ENCODE measurements at places on chromosomes 3 and 15.

GRCh38 chr15:83504365-83504764 is 57.2 kb downstream of the SH3GL3 start:
- no peak for DNase-seq

DNA sequence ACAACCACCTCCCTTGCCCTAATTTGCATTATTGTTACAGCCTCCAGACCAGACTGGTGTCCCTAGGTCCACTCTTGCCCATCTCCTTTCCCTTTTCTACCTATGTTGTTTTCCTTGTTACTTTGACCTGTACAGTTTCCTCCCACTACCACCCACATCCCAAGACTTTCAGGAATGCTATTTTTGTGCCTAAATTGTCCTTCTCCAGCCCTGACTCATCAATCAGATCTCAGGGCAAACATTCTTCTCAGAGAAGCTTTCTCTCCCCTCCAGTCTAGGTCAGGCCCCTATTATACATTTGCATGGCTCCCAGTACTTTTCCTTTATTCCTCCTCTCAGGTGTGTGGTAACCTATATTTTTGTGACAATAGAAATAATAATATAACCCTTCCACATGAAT is 241.5 kb downstream of the IGSF11 start:
- DNase-seq = no peak

DNA sequence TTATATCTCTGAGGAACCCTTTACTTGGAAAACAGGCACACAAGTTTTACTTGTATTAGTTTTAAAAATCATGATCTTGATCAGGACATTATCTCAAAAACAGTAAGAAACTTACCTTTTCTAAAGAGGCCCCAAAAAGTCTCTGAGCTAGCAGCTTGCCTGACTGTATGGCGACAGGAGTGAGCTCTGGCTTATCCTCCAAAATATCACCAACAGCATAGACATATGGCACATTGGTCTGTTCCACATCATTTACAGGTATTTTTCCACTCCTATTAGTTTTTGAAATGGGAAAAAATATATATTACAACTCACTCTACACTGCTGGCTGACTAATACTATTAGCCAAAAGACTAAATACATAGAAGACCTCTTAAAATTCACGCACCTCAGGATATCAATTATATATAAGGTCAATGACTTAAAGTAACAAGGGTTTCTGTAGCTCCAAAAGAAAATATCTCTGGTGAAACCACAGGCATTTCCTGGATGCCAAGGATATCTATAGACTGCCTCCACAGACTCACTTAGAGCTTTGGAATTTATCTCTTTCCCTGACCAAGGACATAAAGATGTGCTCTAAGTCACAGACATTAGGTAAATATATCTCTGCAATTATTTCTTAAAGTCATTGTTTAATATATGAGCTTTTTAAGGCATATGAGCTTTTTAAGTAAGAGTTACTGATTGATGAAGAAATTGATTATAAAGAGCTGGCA is 33.1 kb downstream of the TXNRD3 start:
- DNase-seq = no peak

DNA sequence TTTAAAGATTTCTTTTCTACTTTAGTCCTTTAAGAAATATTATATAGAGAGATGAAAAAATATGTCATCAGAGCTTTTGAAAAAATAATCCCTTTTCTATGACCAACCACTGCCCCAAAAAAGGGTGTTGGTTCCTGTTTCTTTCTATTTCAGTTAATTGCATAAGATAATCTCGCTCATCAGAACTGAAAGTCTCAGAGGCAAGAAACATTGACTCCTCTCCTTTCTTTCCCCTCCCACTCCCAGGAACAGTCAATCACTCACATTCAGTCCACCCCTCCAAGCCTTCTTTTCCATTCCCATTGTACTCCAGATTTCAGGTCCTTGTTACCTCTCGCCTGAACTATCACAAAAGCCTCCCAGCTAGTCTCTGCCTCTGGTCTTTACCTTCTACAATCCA is 153.7 kb upstream of the ABI3BP start:
- no peak for DNase-seq

GRCh38 chr3:72271216-72271615 is 486.3 kb upstream of the PROK2 start:
- DNase-seq = no peak

GRCh38 chr3:20096135-20096685 is 56.0 kb downstream of the KAT2B start:
- DNase-seq = no peak

- no peak for DNase-seq
Observed at GRCh38 chr3:170391108-170391507, 27.6 kb upstream of the CLDN11 start.

DNA sequence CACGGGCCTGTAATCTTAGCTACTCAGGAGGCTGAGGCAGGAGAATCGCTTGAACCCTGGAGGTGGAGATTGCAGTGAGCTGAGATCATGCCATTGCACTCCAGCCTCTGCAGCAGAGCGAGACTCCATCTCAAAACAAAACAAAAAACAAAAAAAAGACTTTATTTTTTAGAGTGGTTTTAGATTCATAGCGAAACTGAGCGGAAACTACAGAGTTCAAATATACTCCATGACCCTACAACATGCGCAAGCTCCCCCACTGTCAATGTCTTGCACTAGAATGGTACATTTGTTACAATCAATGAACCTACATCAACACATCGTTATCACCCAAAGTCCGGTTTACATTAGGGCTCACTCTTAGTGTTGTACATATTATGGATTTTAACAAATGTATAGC is 2.2 kb upstream of the CRTAP start:
- DNase-seq = no peak

- DNase-seq = no peak
Observed at GRCh38 chr3:143276592-143276991, 157.0 kb downstream of the CHST2 start.

GRCh38 chr3:140447136-140447535 is 230.7 kb upstream of the TRIM42 start:
- no peak for DNase-seq
